Fibroblast of skin of left biceps (primary cell): ENCODE measurements at places on chromosomes 3 and 15.

- no peak for DNase-seq
These were observed 45.9 kb downstream of the ATP2C1 start for GRCh38 chr3:130939753-130940152.

DNA sequence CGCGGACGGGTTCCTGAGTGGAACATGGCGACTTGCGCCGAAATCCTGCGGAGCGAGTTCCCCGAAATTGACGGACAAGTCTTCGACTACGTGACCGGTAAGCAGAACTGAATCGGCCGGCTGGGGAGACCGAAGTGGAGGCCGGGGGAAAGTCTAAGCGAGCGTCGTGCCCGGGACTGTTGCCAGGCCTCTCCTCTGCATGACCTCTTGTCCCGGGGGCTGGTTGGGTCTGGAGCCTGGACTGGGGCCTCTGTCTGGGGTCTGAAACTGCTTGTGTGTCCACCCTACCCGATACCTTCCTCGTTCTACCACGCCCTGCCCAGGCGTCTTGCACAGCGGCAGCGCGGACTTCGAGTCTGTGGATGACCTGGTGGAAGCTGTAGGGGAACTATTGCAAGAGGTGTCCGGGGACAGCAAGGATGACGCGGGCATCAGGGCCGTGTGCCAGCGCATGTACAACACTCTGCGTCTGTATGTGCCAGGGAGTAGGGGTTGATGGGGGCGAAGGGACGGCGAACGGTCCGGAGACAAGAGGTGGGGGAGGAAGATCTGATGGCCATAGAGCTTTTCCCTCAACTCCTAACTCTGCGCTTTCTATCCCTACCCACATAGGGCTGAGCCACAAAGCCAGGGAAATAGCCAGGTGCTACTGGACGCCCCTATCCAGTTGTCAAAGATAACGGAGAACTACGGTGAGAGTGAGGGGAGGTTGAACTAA, at the start of gene ABCF3:
Gene ABCF3 (plus strand): TSS at position 16 of the 718 bp plus-strand sequence. CDS start 9 bp downstream, at position 25.
- no peak for DNase-seq

- no peak for DNase-seq
These were observed 8.4 kb upstream of the SLCO2A1 start for GRCh38 chr3:134038071-134038491.

- DNase-seq: no peak
These were observed 69.9 kb upstream of the NDUFB4 start for GRCh38 chr3:120526011-120526870.

DNA sequence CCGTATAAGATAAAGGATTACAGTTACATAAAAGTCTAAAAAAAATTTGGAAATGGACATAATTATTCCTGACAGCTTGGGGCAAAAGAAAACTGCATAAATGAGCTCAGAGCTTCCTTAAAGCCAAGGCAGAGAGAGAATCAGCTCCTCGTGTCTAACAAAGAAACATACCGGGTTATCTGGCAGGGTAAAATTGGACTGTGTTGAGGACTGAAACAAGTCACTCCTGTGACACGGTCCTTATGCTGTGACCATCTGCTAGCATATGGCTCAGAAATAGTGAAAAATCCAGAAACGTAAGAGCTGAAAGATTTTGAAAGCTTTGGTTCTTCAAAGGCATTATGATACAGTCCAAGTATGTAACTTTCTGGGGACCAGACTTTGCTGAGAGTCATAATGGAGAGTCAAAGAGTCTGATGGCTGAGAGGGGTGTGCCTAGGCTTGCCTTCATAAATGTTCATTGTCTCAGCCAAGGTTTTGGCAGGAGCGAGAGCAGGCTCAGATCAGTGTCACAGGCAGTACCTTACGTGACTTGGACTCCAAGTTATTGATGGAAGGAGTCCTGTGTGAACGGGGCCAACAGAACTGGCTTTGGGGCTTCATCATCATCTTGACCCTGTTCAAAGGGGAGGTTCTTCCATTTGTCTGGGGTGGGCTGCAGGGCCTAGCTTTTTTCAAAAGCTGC, 12.5 kb downstream of the MAP6D1 start:
- no peak for DNase-seq

GRCh38 chr15:72873379-72874233, 90.0 kb upstream of the ADPGK start:
- DNase-seq: no peak

GRCh38 chr3:39407773-39408492, 1.4 kb downstream of the RPSA start:
- no peak for DNase-seq

DNA sequence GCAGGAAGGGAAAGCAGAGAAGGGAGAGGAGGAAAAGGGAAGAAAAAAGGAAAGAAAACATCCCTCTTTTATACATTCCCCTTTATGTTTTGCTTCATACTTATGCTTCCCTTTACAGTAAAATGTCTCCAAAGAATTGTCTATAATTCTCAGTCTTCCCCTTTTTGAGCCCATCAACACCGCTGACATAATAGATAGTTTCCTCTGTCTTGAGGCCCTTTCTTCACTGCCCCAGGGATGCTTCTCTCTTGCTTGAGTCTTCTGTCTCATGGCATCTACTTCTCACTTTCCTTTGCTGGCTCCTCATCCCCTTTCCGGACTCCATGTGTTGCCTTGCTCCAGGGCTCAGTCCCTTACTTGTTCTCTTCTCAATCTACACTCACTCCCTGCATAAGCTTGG, 99.7 kb upstream of the DAZL start:
- DNase-seq: no peak

DNA sequence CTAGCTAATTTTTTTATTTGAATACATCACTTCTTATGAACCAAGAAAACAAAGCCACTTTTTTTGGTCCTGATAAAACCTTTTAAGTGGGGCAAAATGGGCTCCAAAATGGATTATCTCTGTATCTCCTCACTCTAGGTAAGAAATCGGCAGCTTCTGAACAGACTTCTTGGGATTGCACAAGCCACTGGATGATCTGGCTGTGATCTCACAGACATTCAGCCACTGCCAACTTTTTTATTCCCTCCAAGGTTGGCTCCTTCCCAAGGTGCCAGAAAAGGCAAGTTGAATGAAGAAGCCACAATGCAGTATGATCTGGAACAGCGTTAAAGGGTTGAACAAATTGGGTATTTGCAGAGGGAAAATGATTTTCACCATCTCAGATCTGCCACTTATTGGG, 73.2 kb downstream of the PRICKLE2 start:
- peak; percentile 66 for DNase-seq
